ENCODE measurements at places on chromosomes 4 and X. TPM values are rescaled to one million over a fixed set of nuclear protein-coding genes. Genes with fewer than 3 reads are reported as not detected.

Gene TRIM75
- total RNA-seq, result not detected

Gene TKTL1
- 1.2 TPM for total RNA-seq

Gene SORBS2
- not detected for total RNA-seq

Gene XK
- total RNA-seq, result not detected

Gene TMEM255A
- 0.34 TPM for total RNA-seq

Gene SPANXN4
- total RNA-seq, result not detected

Gene MBNL3
- 30.7 TPM for total RNA-seq

Gene STK32B
- total RNA-seq, result not detected

Gene GAB3
- total RNA-seq, result 18.7 TPM

Gene PTCHD1
- total RNA-seq, result not detected

Gene SPIN2B
- 16.4 TPM for total RNA-seq

Gene RRAGB
- total RNA-seq, result 10.5 TPM

Gene CSAG1
- not detected for total RNA-seq

Gene SPATA4
- total RNA-seq, result not detected

Gene APBB2
- total RNA-seq, result 2.0 TPM

Gene BRCC3
- 25.0 TPM for total RNA-seq

Gene STATH
- not detected for total RNA-seq
